ENCODE measurements at places on chromosomes 2 and 18.

DNA sequence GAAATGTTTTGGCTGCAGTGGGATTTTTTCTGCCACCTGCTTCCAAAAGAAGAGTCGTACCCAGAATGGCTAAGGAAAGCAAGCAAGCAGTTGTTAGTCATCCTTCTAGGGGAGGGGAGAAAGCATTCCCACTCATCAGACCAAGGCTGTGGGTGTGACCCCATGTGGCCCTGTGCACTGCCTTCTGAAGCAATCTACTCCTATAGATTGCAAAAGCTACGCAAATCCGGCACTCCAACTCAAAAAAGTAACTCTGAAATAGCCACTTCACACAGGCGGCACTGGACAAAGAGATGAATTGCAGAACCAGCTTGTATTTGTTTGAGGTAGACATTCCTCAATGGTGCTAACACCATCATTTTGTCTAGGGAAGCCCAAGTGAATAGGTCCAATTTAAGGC lies 44.3 kb downstream of the ST3GAL5 start:
- no peak for DNase-seq

DNA sequence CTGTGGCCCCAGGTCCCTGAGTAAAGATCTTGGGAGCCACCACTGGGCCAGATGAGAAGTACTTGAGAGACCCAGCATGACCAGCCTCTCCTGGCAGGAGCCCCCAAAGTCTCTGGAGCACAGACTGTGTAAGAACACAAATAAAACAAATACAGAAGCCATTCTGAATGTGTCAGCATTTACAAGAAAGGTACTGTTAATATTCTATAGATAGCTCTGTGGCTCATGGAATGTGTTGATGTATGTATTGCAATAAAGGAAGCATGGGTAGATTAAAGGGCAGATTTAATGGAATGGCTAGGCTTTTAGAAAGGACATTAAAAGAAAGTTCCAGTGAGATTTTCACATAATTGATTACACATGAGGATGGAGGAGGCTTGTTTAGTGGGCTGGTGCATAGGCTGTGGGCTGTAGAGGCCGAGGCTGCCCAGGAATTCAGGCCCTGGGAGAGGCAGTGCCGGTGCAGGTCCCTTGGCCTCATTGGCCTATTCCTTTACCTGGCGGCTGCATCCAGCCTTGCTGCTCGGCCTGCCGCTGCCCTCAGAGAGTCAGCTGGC lies 127.7 kb upstream of the DLX2 start:
- DNase-seq, result no peak

DNA sequence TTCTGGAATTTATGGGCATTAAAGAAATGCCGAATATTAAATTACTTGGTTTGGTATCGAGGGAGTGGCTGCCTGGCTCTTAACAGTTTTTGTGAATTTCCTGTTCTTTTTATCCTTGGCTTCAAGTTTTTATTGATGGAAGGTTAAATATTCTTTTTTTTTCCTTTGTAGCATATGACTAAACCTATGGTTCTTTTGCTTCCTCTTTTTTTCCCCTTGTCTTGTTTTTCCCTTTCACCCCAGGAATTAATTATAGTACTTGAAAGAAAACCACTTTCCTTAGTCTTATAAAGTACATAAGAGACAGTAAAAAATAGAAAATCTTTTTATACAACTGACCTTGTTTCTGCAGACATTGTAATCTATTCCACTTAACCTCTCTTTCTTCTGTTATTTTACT lies 42.4 kb downstream of the MGAT5 start:
- DNase-seq, result no peak

DNA sequence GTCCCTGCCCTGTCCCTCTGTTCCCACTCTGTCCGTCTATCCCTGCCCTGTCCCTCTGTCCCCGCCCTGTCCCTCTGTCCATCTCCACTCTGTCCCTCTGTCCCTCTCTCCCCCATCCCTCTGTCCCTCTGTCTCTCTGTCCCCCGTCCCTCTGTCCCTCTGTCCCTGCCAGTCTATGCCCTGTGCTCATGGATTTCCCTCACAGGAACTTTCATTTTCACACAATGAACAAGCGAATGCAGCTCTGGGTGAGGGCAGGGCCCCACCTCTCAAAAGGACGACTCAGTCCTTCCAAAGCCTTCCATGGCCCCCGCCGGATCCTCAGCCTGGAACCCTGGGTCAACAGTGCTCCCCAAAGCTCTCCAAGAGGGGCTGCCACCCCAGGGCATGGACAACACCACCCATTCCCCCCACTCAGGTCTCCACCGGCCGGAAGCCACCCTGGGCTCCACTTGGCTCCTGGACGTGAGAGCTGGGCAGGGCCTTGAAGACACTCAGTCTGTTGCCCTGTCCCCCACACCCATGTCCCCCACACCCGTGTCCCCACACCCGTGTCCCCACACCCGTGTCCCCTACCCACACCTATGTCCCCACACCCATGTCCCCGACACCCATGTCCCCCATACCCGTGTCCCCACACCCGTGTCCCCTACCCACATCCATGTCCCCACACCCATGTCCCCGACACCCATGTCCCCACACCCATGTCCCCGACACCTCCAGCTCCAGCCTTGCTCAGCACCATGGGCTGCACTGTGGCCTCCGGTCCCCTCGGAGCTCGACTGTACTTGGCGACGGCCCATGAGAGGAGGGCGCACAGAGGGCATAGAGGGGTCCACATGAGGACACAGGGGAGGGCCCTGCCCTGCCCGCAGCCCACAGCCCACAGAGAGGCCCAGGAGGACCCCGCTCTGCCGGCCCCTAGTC lies 156.0 kb downstream of the PXDN start:
- no peak for DNase-seq
